ENCODE measurements at places on chromosomes 1 and 21.
A peak's percentile ranks its signal among the peaks of the same experiment; 100 is the strongest.

DNA sequence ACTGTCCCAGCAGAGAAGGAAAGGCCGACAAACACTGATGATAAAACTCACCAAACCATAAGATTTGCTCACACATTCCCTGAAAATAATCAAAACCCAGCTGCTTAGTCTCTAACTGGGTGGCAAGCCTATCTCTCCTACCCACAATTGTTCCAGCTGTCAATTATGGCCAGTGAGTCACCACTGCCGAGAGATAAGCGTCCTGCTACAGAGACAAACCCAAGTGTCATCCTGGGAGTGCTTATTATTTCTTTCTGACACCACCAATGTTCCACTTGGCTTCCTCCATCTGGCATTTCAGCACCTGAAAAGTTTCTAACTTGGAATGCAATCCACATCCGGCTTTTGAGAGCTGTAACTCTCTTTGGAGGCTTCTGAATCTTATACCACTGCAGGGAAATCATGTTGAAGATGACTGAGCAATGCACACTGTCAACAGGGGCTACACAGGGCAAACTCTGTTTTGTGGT, 51.5 kb upstream of the VAV3 start:
- no peak for DNase-seq

DNA sequence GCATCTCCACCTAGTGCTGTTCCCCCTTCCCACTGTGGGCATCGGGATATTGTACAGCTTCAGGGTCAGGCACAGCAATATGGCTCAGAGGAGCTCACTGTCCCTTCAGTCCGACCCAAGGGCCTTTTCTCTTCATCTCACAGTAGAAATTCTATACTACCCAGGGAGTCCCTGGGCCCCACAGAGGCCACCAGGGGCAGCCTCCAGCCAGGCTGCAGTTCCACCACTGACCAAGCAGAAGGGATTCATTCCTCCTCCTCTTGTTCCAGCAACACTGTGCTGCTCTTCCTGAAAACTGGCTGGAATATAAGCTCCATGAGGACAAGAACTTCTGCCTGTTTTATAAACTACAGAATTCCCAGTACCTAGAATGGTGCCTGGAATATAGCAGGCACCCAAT, 70.5 kb downstream of the CD34 start:
- DNase-seq = no peak

DNA sequence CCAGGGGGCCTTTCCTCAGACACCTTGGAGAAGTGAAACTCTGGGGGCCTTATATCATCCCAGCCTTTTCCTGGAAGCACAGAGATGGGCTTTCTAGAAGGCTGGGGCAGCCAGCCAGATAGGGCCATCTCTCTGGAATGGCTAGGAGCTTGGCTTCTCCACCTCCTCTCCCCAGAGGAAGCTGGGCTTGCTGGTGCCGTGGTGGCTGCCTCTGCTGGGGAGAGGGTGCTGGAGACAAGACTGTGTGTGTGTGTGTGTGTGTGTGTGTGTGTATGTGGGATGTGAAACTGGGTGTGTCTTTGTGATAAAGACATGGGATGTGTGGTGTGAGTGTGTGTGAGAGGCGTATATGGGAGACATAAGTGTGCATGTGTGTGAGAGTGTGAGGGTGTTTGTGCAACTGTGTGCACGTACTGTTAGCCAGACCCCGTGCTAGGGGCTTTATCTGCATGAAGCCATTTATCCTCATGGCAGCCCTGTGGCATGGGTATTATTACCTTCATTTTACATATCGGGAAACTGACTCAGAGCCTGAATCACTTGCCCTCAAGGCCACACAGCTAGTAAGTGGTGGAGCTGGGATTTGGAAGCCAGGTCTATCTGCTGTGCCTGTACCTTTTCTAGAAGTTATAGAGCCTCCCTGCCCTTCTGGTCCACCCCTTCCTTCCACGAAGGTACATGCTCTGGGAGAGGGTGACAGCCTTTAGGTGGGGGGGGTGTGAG, 44.2 kb downstream of the PTPRU start:
- no peak for DNase-seq

GRCh38 chr1:26189751-26190275, 589 bp upstream of the CATSPER4 start:
- no peak for DNase-seq

GRCh38 chr1:19563324-19564097, 78.2 kb upstream of the CAPZB start:
- no peak for DNase-seq

GRCh38 chr1:230108580-230108979, 41.5 kb downstream of the GALNT2 start:
- no peak for DNase-seq

- no peak for DNase-seq
Observed at GRCh38 chr1:72567521-72567920, 285.2 kb upstream of the NEGR1 start.

GRCh38 chr1:238141353-238141752, 250.6 kb upstream of the ZP4 start:
- DNase-seq = no peak

GRCh38 chr1:220696226-220696862, 6.2 kb downstream of the C1orf115 start:
- no peak for DNase-seq

- no peak for DNase-seq
Observed at GRCh38 chr1:154568157-154568815, 708 bp downstream of the CHRNB2 start.

DNA sequence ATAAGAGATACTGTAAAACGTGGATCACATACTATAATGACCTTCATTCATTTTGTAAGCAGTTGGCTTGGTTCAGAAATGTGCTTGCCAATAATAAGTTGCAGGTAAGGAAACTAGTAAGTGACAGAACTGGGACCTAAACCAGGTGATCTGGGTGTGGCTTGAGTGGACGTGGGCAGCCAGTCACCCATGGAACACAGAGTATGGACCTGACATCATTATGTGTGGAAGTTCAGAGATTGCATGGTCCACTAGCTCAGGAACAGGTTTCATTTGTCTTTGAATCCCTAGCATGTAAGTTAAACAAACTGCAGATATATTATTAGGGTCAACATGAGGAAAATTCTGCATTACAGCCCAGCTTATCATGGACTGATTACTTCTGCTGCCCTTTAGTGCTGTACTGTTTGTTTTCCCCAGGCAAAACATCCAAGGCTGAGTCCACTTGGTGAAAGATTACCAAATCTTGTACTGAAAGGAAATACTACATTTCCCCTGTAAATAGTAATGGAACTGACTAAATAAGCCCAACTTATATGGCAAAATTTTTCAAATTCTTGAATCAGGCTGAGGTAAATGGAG, 327.3 kb upstream of the SGIP1 start:
- DNase-seq = no peak

DNA sequence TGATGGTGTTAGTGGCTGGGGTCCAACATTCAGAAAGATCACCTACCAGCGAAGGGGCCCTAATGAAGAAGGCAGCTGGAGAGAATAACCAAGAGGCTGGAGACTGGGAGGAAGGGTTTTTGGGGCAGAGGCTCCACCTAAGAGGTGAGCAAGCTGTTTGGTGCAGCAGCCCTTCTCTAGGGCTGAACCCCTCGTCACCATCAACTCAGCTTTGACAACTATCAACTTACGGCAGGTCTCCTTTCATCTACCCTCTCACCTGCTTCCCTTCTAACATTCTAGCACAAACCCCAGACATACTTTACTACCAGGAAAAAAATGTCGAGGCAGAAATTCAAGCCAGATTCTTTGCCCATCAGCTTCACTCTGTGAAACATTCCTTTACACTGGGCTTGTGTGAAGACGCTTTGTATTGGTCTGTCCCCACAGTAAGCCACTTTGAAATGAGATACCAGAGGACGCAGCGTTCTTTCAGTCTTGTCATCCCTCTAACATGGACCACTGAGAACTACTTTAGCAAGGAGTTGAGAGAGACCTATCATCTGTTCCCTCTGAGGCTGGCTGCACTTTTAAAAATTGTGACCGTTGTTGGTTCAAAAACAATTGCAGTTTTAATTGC, 84.6 kb downstream of the RAVER2 start:
- DNase-seq = no peak

DNA sequence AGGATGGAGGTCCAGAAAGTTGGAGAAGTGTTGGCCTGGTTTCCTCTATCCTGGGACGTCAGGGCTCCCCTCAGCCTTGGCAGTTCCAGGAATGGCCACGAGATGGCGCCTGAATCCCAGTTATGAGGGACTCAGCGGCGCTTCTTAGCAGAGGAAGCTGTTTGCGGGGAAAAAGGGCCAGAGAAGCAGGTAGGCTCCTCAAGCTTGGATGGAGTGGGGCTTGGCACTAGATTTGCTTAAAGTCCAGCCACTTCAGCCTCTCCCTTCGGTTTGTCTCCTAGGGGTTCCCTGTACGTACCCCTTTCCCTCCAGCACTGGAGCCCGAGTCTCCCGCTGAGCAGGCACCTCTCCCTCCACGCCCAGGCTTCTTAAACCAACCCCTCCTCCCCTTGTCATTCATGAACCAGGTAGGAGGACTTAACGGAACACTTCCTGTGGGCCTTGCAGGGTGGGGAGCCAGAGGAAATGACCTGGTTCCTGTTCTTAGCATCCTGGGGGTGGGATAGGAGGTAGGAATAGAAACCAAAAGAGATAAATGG, 32.0 kb upstream of the TENT5B start:
- peak; percentile 86 for DNase-seq

- DNase-seq = no peak
Observed at GRCh38 chr21:36830100-36830499, 131.2 kb downstream of the SIM2 start.

DNA sequence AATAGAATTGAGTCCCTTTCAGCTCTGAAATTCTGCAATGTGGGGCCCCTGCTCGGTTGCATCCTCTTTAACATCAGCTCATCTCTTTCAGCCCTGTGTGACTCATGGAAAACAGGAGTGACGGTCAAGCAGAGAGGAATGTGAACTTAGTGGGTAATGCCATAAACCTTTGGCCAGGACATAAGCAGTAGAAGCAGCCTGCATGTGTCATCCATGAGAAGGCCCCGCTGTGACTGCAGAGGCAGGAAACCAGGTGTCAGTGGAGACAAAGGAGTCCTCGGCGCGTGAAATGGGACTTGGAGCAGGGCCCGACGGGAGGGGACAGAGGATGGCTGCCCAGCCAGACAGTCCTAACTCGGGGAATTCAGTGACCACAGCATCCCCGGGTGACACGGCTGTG, 21.1 kb upstream of the EPHB2 start:
- DNase-seq = no peak

DNA sequence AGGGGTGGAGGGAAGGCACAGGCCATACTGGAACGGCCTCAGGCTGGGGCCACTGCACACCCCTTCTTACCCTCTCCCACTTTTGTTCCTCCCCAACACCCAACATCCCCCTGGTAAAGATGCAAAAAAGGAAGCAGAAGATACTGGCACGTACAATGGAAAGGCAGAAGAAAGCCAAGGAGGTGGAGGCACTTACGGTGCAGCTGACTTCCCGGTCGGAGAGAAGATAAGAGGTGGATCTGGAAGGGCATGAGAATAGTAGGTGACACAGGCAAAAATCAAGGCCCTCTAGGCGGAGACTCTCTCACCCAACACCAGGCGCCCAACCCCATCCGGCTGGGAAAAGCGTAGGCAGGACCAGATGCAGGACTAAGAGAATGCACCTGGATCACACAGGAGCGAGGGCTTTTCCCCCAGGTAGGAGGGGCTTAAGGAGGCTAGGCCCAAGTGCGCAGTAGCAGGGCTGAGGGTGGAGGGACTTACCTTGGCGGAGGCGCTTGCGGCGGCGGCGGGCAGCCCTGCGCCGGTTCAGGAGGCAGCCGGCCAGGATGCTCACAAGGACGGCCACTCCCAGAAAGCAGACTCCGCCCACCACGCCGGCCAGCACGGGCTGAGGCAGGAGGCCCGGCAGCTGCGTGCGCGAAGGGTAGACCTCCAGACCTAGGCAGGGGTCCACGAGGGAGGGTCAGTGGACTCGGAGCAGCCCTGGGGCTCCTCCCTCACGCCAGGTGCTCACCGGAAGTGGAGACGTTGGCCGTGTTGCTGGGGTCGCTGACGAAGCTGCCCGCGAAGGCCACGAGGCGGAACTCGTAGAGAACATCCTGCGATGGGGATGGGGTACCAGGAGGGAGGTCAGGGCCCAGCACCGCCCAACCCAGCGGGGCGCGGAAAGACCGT, 4.1 kb upstream of the TAGLN2 start:
- no peak for DNase-seq

GRCh38 chr1:19828546-19828945, 13.5 kb upstream of the RNF186 start:
- no peak for DNase-seq

DNA sequence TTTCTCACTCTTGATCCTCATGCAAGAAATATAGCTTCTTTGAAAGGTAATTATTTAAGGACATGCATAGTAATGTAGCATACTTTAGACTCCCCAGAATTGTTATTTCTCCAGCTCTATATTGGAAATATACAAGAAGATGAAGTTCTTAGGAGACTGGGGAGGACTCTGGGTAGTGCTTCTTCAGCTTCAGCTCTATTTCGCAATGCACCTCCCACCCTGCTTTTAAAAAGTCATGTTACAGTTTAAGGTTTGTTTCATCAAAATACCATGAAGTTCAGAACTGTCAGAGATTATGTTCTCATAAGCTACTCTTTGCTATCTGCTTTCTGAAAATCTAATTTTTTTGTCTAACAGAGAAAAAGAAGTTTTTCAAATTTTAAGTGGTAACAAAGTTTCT, 586.2 kb upstream of the ADGRL4 start:
- no peak for DNase-seq

DNA sequence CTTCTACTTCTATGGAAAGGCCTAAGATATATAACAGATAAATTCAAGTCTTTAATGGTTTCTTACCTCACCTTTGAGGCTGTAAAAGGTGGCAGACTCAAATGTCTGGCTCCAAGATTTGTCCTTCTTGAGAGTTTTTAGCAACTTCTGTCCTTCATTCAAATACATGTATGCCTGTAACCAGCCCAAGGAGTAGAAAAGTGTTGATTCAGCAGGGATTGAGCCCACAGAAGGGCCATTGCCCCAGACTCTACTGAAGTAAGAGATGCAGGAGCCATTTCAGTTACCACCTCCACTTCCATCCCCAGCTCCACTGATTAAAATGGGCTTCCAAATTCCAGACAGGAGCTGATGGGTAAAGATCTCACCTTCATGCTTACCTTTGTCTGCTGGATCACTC, 80.0 kb downstream of the ADCY10 start:
- no peak for DNase-seq

DNA sequence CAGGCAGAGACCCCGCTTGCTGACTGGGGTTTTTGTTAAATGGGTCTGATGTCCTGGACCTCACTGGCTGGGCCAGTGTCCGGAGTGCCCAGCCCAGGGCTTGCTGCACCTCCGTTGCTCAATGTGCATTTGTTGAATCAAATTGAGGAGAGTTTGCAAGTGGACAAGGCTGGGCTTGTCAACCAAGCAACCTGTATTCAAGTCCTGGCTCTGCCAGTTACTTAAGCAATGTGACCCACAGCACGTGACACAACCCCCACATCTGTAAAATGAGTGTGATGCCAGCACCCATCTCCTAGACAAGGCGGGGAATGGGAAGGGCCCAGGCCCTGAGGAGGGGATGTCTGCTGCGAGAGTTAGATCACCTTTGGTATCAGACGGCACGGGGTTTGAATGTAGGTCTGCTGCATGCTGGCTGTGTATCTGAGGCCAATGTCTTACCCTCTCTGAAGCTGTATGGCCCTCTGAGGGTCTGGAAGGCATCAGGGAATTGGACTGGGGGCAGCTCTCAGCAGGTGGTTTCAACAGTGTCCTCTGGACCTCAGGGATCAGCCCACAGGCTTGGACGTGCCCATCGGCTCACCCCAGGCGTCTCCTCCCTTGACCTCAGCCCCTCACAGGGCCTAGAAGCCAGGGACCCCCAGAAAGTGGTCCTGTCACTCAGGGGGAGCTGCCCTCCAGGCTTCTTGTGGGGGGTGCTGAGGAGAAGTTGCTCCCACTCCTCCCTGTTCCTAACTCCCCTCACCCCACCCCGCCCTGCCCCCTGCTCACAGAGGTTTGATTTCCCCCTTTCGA, 51.0 kb upstream of the RUNX3 start:
- DNase-seq = no peak

- peak; percentile 74 for DNase-seq
Observed at GRCh38 chr1:108644984-108645383, 15.9 kb downstream of the HENMT1 start.

All from CD4-positive, alpha-beta T cell treated with Interleukin-21 for 1 hour (primary cell).